ENCODE measurements at places on chromosomes 6 and 20.

GRCh38 chr6:157620944-157621343 is 202.1 kb upstream of the SNX9 start:
- DNase-seq: no peak

GRCh38 chr6:151772446-151772845 is 35.0 kb upstream of the ESR1 start:
- no peak for DNase-seq

DNA sequence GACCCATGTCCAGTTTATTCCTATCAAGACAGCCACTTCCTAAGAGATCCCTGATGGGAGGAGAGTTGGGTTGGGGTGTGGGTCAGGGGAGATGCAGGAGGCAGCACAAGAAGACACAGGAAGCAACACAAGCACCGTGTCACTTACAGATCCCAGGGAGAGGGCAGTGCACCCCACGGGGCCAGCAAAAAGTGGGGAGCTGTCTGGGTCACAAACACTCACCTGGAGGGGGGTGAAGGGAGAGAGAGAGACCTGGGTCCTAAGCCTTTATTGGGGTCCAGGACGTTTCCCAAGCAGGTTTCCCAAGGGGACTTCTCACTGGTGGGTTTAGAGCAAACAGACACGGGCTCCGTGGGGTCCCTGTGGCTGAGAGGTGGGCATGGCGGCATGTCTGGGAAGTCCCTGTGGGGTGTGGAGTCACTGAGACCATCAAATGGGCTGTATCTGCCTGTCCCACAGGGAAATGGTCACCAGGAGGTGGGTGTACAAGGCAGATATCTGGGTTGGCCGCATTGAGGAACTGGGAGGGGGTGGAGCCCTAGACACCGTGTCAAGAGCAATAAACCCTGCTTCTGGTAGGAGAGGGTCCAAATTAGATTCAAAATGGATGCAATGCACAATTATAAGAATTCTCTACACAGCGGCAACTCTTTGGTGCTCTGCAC is 1.6 kb upstream of the CD93 start:
- DNase-seq: no peak

DNA sequence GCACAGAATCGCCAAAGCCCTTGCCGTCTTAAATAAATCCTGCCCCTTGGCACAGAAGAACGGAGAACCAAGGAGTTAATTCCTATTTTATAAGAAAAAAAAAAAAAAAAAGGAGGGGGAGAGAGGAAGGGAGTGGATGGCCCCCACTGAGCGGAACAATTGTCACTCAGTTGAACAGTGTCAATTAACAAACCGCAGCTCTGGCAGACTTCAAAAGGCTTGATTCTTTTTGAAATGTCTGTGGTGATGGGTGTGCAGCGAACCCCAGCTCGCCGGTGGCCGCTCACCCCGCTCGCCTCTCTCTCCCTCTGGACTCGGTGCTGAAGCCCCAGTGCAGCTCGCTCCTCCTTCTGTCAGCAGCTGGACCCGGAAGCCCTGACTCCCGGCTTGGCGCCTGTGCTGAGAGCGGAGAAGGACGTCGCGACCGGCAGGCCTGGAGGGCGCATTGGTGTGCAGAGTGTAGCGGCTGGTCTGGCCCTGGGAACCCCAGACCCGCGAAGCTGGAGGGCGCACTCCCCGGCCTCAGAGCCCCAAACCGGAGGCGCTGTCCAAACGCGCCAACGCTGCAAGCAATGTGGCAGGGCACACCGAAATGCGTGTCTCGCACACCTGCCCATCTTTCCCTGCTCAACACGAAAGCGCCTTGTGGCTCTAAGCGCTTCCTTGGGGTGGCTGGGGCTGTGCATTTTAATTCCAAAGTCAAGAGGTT is 3.4 kb downstream of the LINC00237 start:
- DNase-seq: no peak

DNA sequence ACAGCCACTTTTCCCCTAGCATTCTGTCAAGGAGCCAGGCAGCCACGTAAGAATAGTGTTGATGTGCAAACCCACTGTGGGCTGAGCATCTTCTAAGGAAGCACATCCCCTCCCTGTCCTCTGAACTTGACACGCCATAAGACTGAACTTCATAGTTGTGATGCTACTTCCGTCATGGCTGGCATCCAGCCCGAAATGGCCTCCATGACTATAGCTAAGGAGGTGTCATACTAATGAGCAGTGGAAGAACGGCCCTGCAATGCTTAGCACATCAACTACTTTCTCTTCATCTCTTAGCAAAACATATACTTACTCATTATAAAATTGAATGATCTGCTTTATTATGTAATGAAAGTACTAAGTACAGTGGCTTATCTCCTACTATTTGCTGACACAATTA is 110.2 kb downstream of the GJA10 start:
- DNase-seq: no peak

- no peak for DNase-seq
Observed at GRCh38 chr6:85364344-85364743, 85.5 kb upstream of the NT5E start.

GRCh38 chr6:33960345-33961313 is 156.8 kb upstream of the MLN start:
- no peak for DNase-seq

- no peak for DNase-seq
Observed at GRCh38 chr6:78831492-78831891, 35.9 kb upstream of the IRAK1BP1 start.

DNA sequence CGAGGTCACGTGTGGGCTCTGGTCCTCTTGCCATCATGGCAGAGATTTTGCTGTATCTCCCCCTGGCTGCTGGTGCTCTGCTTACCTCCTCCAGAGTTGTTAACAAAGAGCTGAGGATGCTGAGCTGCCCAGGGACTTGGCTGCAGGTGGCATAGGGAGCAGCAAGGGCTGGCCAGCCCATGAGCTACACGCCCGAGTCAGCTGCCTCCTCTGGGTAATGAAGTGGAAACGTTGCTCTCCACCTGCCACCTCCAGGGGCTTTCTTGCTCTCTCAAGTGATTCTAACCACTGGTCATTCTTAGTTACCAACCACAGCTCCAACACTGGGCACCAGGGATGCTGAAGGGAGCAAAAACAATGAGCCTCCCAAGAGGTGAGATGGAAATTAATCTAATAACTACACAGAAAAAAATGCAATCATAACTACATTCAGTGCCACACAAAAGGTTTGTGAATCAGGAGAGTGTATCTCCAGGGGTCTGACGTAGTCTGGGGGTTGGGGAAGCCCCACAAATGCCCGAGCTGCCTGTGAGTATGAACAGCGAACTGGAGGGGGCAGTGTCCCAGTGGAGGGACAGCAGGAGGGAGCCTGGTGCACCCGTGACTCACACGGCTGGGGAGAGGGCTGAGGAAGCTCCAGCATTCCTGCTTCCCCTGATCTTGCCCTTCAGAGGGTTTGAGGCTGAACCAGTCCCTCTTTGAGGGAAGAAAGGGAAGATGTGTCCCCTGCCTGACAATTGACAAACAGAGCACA is 78.7 kb downstream of the CDH26 start:
- DNase-seq: no peak

DNA sequence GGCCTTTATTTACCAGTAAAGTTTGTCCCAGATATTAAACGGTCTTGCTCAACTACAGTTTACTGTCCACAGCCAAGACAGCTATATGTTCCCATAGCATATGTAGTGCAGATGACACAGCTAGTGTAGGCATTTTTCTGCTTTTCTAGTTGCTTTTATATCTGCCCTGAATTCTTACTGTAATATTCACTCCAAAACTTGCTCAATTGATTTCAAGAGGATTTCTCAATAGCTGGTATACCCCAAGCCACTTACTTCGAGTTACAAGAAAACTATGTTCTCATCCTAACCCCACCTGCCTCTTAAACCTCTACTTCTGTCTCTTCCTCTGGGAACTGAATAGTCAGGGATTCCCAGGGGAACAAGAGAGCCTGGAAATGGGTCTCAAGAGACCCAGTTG is 18.9 kb upstream of the ROS1 start:
- no peak for DNase-seq

GRCh38 chr6:127471379-127472255 is 12.4 kb upstream of the KIAA0408 start:
- no peak for DNase-seq

DNA sequence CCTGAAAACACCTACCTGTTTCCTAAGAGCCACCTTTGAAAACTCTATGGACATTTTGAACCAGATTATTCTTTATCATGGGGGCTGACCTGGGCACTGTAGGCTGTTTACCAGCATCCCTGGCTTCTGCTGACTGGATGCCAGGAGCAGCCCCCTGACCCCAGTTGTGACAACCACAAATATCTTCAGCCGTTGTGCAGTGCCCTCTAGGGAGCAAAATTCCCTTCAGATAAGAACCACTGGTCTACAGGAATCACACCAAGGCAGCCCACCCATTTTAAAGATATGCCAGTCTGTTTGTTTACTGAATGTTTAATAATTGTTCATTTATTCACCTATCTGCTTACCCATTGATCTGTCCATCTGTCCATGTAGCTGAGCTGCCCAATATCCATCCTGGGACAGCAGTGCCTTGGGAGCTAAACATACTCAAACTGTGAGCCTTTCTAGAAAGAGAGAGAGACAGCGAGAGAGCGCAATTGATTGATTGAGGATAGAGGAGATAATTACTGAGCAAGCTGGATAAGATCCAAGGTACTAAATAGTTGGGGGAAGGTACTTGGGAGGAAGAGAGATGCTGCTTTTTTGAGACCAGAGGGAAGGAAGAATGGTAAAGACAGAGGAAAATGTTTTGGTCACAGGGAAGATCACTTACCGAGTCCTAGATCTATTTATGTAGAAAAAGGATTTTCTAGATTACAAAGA is 276.8 kb downstream of the NRN1 start:
- DNase-seq: no peak

GRCh38 chr6:107458672-107459282 is 587 bp downstream of the PDSS2 start:
- DNase-seq: no peak

GRCh38 chr6:133191323-133191722 is 49.8 kb upstream of the EYA4 start:
- no peak for DNase-seq

DNA sequence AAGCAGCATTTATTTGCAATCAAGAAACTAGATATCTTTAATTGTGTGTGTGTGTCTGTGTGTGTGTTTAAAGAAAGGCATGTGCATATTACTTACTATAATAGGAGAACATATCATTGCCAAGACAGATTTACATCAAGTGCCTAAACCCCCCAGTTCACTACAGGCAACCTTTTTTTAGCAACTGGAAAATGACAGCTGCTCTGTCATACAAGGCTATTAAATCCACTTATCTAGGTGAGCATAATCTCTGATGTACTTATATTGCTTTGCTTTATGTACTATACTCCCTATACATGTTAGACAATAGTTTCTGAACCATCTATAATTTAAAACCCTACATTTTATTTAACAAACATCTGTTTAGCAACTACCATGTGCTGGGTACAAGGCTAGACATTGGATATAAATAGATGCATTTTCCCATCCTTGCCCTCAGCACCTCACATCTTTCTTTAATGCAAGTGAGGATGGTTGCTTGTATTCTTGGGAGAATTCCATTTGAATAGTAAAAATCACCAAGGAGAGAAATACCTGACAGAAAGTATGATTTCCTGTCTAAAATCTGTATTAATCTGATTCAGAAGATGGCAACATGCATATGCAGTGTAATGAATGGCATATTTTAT is 398.3 kb downstream of the LAMA2 start:
- DNase-seq: no peak

- no peak for DNase-seq
Observed at GRCh38 chr6:44820759-44821158, 433.3 kb downstream of the CDC5L start.

GRCh38 chr6:167717455-167717854 is 109.3 kb upstream of the AFDN start:
- DNase-seq: no peak

- no peak for DNase-seq
Observed at GRCh38 chr6:36616893-36617521, 22.8 kb downstream of the SRSF3 start.

DNA sequence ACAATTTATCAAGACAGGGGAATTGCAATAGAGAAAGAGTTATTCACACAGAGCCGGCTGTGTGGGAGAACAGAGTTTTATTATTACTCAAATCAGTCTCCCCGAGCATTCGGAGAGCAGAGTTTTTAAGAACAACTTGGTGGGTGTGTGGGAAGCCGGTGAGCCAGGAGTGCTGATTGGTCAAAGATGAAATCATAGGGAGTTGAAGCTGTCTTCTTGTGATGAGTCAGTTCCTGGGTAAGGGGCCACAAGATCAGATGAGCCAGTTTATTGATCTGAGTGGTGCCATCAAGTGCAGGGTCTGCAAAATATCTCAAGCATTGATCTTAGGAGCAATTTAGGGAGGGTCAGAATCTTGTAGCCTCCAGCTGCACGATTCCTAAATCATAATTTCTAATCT is 50.0 kb upstream of the ECI2 start:
- no peak for DNase-seq

GRCh38 chr6:99393366-99393697 is 663 bp downstream of the COQ3 start:
- no peak for DNase-seq

GRCh38 chr20:24724982-24725533 is 224.0 kb upstream of the CST7 start:
- DNase-seq: no peak

- DNase-seq: no peak
Observed at GRCh38 chr6:113464960-113465359, 392.2 kb upstream of the MARCKS start.

- no peak for DNase-seq
Observed at GRCh38 chr20:58577871-58578598, 62.8 kb upstream of the APCDD1L start.

DNA sequence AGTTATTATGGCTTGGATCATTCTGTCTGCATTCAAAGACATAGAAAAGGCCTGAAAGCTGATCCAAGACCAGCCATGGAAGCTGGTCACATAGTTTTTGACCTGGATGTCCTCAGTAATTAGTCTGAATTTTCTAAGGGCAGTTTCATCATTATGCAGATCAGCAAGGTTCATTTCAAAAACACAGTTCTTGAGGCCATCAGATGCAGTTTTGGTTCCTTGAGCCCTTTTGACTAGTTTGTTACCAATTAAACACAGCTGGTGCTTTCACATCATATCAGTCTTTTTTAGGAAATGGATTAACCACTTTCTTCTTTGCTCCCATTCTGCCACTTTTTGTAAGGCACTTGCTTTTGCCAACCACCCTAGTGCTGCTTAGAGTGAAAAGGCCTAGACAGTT is 129.4 kb downstream of the NCOA3 start:
- no peak for DNase-seq

- no peak for DNase-seq
Observed at GRCh38 chr6:73139681-73140383, 85.5 kb downstream of the KHDC1L start.

GRCh38 chr6:160730911-160731310 is 28.9 kb downstream of the PLG start:
- DNase-seq: no peak

All from NCI-H1930 (cell line).